Osteocyte (in vitro differentiated cells): ENCODE measurements at places on chromosomes 4 and X. TPM values are rescaled to one million over a fixed set of nuclear protein-coding genes. Genes with fewer than 3 reads are reported as not detected.

- no peaks in the 10 kb centered on the region for H3K36me3 ChIP-seq
- no peaks in the 10 kb centered on the region for H3K27me3 ChIP-seq
- H3K4me1 ChIP-seq, result peaks cover 12% of the 10 kb centered on the region
- no peak overlapping the region for H3K4me3 ChIP-seq
- no peak overlapping the region for H3K27ac ChIP-seq
Measured at GRCh38 chr4:211033-211511, 86.8 kb downstream of the ZNF718 start.

DNA sequence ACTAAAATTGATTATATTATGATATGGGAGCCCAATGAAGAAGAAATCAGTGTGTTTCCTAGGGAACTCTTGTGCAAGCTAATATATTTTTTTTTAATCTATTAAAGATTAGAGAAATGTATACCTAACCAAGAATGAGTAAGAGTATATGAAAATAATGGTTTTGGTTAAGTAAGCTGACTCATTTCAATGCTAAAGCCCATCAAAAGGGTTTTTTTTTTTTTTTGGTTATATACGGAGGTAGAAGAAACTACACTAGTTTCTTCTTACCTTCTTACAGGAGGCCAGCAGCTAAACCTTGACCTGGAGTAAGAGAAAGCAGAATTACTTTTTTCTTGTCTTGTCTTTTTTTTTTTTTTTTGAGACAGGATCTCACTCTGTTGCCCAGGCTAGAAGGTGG is 27.5 kb downstream of the RUFY3 start:
- H3K4me1 ChIP-seq, result peaks cover 16% of the 10 kb centered on the region
- no peaks in the 10 kb centered on the region for H3K27me3 ChIP-seq
- H3K36me3 ChIP-seq, result peaks cover 17% of the 10 kb centered on the region
- no peak overlapping the region for H3K27ac ChIP-seq
- H3K4me3 ChIP-seq, result no peak overlapping the region
- DNase-seq, result no peak

DNA sequence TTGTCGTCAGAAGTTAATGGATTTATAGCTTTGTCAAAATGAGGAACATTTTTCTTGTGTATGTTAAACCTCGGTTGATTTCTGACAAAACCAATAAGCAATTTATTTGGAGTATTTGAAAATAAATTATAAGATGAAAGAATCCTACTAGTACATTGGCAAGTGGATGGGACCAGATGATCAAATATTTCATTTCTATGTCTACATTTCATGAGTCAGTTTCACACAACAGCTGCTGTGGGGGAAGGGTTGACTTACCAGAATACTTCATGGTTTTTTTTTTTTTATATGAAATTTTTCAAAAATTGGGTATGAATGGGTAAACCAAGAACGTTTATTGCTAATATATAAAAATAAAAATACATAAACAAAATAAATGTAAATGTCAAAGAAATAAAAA is 39.4 kb downstream of the RAPGEF2 start:
- H3K27ac ChIP-seq, result no peak overlapping the region
- peaks cover 27% of the 10 kb centered on the region for H3K4me1 ChIP-seq
- H3K4me3 ChIP-seq, result no peak overlapping the region
- no peak for DNase-seq

Gene TEX13C
- total RNA-seq, result not detected in 2 replicates

DNA sequence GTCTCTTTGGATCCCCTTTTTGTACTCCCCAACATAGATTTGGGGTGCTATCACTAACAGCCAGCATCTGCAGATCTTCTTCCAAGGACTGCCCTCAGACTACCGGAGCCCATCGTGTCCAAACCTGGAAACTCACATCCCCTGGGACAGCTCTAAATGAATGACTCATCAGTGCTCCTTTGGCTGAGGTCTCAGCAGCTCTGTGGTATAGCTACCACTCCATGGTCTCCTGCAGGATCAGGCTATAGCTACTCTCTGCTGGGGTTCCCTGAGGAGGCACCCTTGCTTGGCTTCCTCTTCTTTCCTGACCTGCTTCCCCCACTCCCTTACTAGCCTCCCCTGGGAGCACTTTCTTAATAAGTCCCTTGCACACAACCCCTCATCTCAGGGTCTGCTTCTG is 97.5 kb upstream of the PRPS2 start:
- H3K4me1 ChIP-seq, result no peaks in the 10 kb centered on the region
- H3K4me3 ChIP-seq, result no peak overlapping the region
- no peak overlapping the region for H3K27ac ChIP-seq
- no peaks in the 10 kb centered on the region for H3K27me3 ChIP-seq
- no peaks in the 10 kb centered on the region for H3K36me3 ChIP-seq

GRCh38 chr4:174996079-174996478 is 77.9 kb downstream of the ADAM29 start:
- peaks cover 2% of the 10 kb centered on the region for H3K36me3 ChIP-seq
- H3K4me3 ChIP-seq, result no peak overlapping the region
- peaks cover 3% of the 10 kb centered on the region for H3K27me3 ChIP-seq
- no peak overlapping the region for H3K27ac ChIP-seq
- H3K4me1 ChIP-seq, result peaks cover 14% of the 10 kb centered on the region

GRCh38 chr4:144350706-144351105 is 210.2 kb upstream of the GYPA start:
- H3K4me3 ChIP-seq, result no peak overlapping the region
- no peak for DNase-seq
- H3K36me3 ChIP-seq, result no peaks in the 10 kb centered on the region
- H3K4me1 ChIP-seq, result peaks cover 6% of the 10 kb centered on the region
- H3K27me3 ChIP-seq, result peaks cover 47% of the 10 kb centered on the region
- no peak overlapping the region for H3K27ac ChIP-seq

Gene SLC49A3
- 0.31 and 0.67 TPM in 2 replicates for total RNA-seq

DNA sequence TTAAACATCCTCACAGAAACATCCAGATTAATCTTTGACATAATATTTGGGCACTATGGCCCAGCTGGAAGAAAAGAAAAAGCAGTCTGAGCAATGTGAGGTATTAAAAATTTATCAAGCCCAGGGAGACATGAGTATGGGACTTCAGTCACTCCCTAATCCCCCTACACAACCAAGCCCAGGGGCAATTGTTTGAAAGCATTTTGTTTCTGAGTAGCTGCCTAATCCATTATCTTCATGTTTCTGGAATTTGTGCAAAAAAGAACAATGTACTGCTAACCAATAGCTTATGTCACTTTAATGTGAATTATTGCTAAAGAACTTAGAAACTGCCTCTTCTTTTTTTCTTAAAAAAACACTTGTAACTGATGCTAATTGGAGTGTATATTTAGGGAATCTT is 360.7 kb downstream of the TEX13C start:
- H3K4me1 ChIP-seq, result no peaks in the 10 kb centered on the region
- H3K36me3 ChIP-seq, result no peaks in the 10 kb centered on the region
- H3K27ac ChIP-seq, result no peak overlapping the region
- H3K27me3 ChIP-seq, result no peaks in the 10 kb centered on the region
- no peak overlapping the region for H3K4me3 ChIP-seq

GRCh38 chr4:65050786-65051185 is 619.5 kb downstream of the EPHA5 start:
- no peaks in the 10 kb centered on the region for H3K36me3 ChIP-seq
- H3K4me1 ChIP-seq, result no peaks in the 10 kb centered on the region
- no peak for DNase-seq
- no peak overlapping the region for H3K27ac ChIP-seq
- H3K4me3 ChIP-seq, result no peak overlapping the region

Gene SLC10A4
- 0.21 TPM in 1 of 2 replicates, not detected in the other for total RNA-seq

Gene DMRTC1B
- not detected in 2 replicates for total RNA-seq

DNA sequence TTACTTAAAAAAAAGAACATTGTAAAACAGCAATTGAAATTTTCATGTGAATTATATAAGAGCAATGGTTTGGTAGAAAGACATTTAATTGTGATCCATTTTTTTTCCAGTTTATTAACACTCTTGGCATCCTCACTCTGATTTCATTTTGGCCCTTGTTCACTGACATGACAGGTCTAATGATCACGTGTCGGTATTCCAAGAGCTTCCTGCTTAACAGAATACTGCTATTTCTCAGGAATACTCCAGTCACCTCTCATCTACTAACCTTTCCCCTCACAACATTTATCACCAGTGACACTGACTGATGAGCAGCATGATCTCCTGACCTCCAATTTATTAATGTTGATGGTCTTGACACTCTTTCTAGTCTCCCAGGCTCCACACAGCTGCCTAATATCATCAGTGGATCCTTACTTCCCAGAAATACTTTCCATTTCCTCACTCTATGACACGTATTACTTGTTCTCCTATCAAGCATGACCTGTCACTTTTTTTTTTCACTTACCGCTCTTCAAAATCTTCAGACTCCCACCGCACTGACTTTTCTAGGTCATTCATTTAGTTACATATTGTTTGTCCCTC is 847.8 kb upstream of the SLIT2 start:
- H3K4me1 ChIP-seq, result peaks cover 16% of the 10 kb centered on the region

DNA sequence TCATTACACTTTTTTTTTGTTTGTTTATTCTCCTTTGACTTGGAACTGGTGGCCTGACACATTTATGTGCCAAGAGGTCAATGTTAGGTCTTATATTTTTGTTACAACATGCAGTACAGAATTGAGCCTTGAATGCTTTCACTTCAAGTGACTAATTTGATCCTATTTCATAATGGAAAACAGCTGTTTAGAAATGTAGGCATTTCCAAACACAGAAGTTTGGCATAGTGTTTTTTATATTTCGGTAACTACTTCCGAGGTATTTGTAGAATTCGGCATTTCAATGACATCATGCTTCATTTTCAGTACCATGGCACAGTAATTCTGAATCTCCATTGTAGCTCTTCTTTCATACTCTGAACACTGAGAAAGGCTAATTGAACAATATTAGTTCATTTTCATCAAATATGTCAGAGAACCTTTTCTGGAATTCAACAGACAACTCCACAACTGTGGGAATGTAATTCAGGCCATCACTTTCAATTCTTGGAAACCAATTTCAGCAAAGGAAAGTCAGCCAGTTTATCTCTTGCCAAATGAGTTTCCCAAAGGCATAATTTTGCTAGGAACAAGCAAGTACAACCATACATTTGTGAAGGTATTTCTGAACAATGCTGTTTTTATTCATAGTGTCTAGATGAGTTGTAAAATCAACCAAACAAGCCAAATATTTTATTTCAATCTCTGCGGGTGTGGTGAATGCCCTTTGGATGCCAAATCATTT is 11.4 kb downstream of the FAM120C start:
- no peak for DNase-seq
- peaks cover 8% of the 10 kb centered on the region for H3K4me1 ChIP-seq
- no peak overlapping the region for H3K27ac ChIP-seq
- H3K36me3 ChIP-seq, result peaks cover 3% of the 10 kb centered on the region
- no peak overlapping the region for H3K4me3 ChIP-seq

DNA sequence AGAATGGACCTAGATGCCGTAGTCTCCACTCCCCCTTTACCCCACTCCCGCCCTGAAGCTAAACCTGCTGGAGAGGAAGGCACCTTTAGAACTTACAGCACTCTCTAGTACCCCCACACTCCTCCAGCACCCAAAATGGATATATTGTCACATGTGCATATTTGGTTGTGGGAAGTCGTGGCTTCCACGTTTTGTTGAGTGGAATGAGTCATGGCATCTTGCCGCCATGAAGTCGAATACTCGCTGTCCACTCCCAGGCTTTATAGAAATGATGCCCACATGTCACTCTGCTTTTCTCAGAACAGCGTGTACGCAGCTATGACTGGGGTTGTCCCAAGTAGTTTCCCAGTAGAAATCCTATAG is 545 bp downstream of the ABCE1 start:
- no peak for DNase-seq
- H3K27me3 ChIP-seq, result no peaks in the 10 kb centered on the region
- H3K4me1 ChIP-seq, result peaks cover 29% of the 10 kb centered on the region

Gene SRPX
- total RNA-seq, result 41.7 and 48.0 TPM in 2 replicates

Gene USP17L25
- not detected in 2 replicates for total RNA-seq

- no peak overlapping the region for H3K4me3 ChIP-seq
- H3K27ac ChIP-seq, result no peak overlapping the region
- no peak for DNase-seq
- H3K27me3 ChIP-seq, result no peaks in the 10 kb centered on the region
- H3K36me3 ChIP-seq, result no peaks in the 10 kb centered on the region
- H3K4me1 ChIP-seq, result peaks cover 20% of the 10 kb centered on the region
Measured at GRCh38 chr4:86910369-86910768, 18.1 kb upstream of the C4orf36 start.

- H3K27me3 ChIP-seq, result no peaks in the 10 kb centered on the region
- peak; percentile 46 for DNase-seq
- peaks cover 10% of the 10 kb centered on the region for H3K36me3 ChIP-seq
- peaks cover 10% of the 10 kb centered on the region for H3K4me1 ChIP-seq
Measured at GRCh38 chr4:4428966-4429875, 42.3 kb downstream of the NSG1 start.

Gene STARD8
- total RNA-seq, result 1.4 and 1.7 TPM in 2 replicates

GRCh38 chr4:184614509-184614908 is 34.7 kb downstream of the CASP3 start:
- H3K27ac ChIP-seq, result no peak overlapping the region
- H3K4me3 ChIP-seq, result no peak overlapping the region
- no peaks in the 10 kb centered on the region for H3K4me1 ChIP-seq

Gene PAGE2
- not detected in 2 replicates for total RNA-seq

Gene GRIA3
- not detected in 2 replicates for total RNA-seq

Gene CRLF2
- not detected in 2 replicates for total RNA-seq
